Stimulated activated CD4-positive, alpha-beta T cell treated with anti-CD3 and anti-CD28 coated beads, TNF-alpha, amount 100 ng/mL, for 1 hour (primary cell): ENCODE measurements at places on chromosomes 1 and 21.

GRCh38 chr1:190942475-190942874 lies 464.8 kb upstream of the BRINP3 start:
- DNase-seq, result no peak

DNA sequence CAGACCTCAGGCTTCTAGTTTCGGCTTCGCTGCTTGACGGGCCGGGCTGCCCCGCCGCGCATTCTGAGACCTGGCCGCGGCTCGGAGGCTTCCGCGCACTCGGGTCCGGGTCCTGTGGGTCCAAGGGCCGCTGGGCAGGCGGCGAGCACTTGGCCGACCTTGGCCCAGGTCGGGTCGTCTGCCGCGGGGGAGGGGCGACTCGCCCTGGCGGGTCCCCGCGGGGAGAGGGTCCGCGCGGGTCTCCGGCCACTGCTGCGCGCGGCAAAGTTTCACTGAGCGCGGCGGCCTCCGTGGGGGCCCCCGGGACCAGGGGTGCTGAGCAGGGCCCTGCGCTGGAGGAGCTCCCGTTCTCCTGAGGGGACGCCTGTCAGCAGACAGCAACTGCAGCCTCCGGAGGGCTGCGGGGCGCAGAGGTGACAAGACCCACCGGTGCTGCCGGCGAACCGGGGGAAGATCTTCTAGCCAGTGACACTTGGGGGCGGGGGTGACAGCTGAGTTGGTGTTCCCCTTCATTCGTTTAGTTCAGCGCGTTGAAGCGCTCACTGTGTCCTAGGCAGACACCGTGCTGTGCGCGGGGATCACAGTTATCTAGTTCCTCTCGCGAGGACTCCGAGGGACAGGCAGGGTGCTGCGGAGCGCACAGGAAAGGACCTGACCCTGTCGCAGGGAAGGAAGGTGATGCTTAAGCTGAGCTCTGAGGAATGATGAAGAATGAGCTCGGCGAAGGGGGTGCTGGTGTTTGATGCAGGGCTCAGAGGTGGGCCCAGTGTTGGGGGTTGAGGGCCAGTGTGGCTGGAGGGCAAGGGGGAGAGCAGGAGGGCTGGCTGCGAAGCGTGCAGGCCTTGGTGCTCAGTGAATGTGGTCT lies 725 bp downstream of the MTFR1L start:
- peak; percentile 45 for DNase-seq

- DNase-seq, result no peak
These were observed 12.8 kb downstream of the ZDHHC18 start for GRCh38 chr1:26839339-26839722.

DNA sequence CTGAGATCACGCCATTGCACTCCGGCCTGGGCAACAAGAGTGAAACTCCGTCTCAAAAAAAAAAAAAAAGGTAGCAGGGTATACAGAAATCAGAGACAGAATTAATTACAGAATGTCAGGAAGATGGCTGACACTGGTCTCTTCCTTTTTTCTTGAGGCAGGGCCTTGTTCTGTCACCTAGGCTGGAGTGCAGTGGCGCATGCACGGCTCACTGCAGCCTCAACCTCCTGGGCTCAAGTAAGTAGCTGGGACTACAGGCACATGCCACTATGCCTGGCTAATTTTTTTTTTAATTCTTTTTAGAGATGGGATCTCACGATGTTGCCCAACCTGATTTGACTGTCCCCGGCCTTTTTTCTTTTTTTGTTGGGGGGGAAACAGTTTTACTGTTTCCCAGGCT lies 16.4 kb downstream of the RNU5D-1 start:
- DNase-seq, result no peak

DNA sequence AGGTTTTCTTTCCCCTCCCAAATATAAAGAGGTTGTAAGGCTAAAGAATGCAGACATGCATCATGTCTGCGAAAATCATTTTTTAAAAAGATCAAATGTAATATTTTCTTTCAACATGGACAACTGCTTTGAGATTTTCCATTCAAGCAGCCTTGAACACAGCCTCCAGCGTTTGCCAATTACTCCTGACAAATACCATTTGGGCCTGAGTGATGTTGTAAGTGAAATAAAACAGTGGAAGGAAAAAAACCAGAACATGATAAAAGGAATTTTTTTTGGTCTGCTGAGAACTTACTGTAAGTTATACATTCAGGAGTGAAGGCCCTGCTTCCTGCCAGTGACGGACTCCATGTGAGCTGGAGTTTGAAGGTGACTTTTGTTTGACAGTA lies 37.2 kb downstream of the SETD4 start:
- DNase-seq, result no peak

- DNase-seq, result peak; percentile 7
These were observed 38.6 kb upstream of the ETS2 start for GRCh38 chr21:38766987-38767722.

DNA sequence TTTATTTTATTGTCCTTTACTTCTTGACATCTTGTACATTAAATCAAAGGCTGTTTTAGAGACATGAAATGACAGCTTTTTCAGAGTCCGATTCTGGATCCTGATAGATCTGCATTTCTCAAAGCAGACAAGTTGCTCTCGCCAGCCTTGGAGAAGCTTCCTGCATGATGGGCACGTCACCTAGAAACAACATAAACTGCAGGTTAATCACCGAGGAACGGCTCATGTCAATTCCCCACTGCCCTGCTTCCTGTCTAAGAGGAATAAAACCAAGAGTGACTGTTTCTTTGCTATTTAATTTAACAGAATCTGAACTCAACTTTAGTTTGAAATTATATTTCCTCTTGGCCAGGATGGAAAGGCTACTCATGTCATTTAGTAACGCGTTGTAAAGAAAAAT lies 77.0 kb downstream of the RWDD3 start:
- DNase-seq, result no peak

GRCh38 chr1:51709951-51710350 lies 93.1 kb downstream of the OSBPL9 start:
- no peak for DNase-seq

GRCh38 chr1:227898502-227899140 lies 49.1 kb downstream of the WNT9A start:
- no peak for DNase-seq

DNA sequence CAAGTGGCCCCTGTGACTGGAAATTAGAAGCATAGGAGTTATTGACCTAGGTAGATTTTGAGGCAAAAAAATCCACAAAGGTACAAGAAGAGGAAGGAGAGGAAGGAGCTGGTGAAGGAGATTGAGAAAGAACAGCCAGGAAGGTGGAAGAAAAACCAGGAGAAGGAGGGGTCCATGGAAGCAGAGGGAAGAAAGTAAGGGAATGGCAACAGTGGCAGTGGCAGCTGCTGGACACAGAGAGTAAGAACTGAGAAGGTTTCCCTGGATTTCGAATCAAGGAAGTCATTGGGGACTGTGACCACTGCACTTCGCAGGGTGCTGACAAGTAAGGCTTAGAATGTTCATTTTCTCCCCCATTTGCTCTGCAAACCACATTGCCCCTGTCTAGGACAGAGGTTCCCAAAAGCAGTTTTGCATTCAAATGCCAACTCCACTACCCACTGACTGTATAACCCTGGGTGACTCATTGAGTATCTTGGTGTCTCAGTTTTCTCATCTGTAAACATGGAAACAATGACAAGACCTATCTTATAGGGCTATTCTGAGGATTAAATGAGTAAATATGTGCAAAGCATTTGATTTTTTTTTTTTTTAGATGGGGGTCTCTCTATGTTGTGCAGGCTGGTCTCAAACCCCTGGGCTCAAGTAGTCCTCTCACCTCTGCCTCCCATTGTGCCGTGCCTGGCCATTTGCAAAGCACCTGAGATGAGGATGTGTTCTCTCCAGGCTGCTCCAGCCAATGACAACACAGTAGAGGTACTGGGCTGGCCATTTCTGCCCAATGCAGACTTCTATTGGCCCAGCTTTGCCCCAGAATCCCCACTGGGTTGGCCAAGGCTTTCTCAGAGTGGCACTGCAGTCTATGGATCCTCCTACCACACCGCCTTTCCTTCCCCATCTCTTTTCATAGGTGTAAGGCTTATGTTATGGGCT lies 9.3 kb upstream of the CAPN2 start:
- DNase-seq, result no peak

DNA sequence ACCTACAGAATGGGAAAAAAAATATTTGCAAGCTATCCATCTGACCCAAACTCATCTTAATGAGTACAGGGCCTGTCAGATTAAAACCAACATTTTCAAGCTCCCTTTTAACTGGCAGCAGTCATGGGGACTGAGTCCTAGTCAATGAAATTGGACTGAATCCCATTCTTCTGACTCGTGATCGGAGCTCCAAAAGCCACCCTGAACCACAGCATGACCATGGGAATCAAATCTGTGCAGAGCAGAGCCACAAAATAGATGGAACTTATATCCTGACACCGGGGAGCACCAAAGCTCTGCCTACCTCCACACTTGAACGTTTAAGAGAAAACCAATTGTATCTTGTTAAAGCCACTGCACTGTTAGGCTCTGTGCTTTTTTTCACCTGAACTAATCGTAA lies 5.0 kb upstream of the RWDD3 start:
- DNase-seq, result no peak

GRCh38 chr21:31743712-31744111 lies 11.8 kb upstream of the SCAF4 start:
- no peak for DNase-seq

DNA sequence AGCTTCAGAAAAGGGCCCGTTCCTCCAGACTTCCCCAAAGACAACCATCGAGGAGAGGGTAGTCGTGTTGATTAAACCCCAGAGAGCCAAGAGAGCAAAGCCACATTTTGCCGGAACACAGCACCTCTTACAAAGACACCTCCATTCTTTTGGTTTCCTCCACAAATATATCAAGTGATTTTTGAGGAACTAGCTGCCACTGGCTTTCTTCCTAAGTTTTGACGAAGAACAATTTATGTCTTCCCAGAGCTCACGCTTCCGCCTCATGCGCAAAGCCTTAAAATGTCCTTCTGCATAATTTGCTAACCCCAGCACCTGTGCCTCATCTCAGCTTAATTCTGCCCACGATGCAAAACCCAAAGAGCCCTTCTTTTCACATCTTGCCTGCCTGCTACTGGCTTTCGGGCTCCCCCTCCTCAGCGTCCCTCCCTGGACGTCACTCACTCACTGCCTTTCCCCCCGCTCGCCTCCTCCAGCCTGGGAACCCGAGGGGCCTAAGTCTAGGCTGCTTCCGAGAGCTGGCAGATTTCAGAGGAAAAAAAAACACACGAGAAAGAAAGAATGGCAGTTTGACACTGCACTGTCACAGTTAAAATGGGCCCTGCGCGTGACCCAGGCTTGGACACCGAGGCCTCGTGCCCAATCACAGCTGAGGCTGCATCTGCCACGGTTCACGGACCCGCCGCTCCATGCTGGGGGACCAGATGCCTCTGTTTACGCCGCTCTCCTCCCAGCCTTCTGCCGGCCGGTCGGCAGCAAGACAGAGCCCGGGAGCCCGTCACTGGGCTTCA lies 77.6 kb upstream of the IFNAR2 start:
- DNase-seq, result no peak

GRCh38 chr1:150009604-150010392 lies 728 bp downstream of the OTUD7B start:
- DNase-seq, result peak; percentile 34

DNA sequence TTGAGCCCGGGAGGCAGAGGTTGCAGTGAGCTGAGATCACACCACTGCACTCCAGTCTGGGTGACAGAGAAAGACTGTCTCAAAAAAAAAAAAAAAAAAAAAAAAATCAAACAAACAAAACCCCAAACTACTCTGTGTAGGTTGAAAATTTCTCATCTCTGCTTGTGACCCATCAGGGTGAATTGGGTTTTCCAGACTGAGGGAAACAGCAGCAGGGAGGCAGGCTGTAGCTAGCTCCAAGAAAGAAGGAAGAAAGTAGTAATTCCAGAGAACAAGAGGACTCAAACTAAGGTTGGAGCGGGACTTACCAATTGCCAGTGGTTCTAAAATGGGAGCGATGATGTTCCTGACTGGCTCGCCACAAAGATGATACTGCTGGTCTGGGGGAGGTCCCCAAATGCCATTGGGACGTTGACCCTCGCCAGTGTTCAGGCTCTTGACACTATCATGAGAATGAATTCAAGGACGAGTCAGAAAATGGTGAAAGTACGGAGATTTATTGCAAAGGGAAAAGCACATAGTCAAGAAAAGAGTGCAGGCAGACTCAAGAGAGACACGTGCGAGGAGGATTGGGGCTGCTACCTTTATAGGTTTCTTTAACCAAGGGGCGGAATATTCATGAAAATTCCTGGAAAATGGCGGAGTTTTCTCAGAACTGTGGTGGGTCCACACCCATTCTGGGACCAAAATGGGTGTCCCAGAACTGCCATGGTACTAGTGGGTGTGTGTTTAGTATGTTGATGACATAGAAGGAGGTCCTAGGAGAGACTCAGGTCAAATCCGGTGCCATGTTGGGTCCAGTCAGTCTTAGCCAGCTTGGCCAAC lies 13.4 kb downstream of the AADACL4 start:
- no peak for DNase-seq

DNA sequence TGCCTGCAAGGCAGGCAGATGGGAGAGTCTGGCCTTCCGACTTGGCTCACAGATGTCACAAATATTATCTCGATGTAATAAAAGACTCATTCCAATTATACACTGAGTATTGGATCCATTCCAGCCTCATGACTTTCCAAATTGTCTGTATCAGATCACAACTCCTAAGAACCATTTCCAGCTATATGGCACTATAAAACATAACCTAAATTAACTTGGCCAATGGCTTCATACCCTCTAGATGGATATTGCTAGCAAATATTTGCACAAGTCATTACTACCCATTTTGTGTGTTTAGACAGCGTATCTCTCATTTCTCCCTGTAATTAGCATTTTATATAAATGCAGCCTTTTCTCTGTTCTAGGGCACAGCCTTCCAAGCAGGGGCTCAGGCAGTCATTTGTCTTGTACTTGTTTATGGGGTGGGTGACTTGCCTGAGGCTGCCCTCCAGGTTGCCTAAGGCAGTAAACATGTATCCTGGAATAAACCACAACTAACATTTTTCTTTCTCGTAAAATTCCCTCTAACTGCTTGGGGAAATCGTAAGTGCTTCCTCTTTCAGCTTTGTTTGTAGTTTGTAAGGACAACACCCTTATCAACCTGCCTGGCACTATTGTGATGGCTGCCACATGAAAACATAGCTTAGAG lies 70.6 kb upstream of the KCNJ6 start:
- DNase-seq, result no peak

GRCh38 chr21:42031816-42032215 lies 21.7 kb upstream of the ZBTB21 start:
- DNase-seq, result no peak

GRCh38 chr1:174764191-174764590 lies 235.6 kb upstream of the CACYBP start:
- DNase-seq, result no peak

- no peak for DNase-seq
These were observed 126.8 kb upstream of the TNR start for GRCh38 chr1:175870217-175870616.

DNA sequence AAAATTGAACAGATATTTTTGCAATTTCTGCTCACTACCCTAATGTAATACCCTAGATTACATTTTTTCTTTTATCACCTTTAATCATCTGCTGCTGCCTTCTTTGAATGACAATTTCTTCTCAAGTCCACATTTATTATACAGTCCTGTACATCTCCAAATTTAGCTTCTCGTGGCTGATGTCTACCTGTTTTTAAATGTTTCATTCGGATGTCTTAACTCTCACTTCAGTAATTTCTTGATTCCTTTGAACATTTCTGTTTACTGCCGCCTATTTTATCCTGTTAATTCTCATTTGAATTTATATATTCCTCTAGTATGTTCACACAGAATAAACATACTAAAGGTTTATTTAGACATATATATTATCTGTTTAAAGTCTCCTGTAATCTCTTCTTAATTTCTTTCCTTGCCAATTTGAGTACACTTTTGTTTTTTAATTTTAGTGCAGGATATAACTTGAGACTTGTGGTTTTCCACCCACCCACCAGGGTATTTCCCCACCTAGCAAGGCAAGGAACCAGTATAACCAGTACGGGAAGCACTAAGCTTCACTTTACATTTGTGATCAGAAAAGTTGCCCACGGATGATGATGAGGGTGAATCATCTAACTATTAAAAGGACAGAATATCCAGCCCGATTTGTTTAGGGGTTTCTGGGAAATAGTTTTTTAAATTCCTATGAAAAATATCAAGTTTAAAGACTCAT lies 12.7 kb downstream of the INSL5 start:
- DNase-seq, result no peak
